GM12864 (cell line): ENCODE measurements at places on chromosomes 7 and 10.

DNA sequence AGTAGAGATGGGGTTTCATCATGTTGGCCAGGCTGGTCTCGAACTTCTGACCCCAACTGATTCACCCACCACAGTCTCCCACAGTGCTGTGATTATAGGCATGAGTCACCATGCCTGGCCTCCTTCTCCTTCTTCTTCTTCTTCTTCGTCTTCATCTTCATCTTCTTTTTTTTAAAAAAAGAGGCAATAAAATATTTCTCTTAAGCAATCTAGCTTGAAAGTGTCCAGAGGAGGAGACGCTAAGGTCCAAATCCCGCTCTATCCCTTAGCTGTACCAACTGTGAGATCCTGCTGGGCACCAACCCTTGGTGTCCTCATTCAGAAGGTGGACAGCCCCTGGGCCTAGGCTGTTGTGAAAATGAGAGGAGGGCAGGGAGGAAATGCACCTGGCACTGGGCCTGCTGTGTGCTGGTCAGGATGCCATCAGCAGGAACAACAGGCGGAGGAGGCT, 13.9 kb upstream of the PSAP start:
- no peak for DNase-seq

DNA sequence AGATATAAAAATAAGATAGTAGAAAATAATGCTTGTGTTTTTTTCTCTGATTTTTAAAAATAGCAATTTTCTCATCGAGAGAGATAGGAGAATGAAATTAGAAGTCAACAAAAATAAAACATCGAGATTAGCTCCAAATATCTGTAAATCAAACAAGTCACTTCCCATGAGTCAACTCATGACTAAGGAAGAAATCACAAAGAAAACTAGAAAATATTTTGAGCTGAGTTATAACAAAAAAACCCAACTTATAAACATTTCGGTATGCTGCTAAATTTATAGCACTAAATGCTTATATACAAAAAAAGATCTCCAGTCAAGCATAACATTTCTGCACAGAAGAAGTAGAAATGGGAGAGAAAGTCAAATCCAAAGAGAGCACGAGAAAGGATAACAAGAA, 140.1 kb downstream of the ITGA8 start:
- no peak for DNase-seq

GRCh38 chr10:127886371-127887051, 6.2 kb downstream of the CLRN3 start:
- no peak for DNase-seq

DNA sequence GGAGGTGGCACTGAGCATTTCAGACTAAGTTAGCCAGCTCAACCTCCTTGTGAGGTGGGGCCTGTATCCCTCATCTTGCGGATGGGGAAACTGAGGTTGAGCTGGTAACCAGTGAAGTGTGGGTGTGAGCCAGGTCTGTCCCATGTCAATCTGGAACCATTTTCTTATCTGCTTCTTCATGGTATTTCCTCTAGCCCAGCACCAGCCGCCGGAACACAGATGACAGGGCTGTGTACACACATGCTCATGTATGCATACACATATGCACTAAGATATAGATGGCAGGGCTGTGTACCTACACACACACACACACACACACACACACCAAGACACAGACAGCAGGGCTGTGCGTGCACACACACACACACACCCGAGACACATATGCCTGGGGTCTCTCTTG, 18.5 kb downstream of the RAMP3 start:
- DNase-seq, result no peak

GRCh38 chr10:71475243-71475871, 78.6 kb downstream of the CDH23 start:
- no peak for DNase-seq

DNA sequence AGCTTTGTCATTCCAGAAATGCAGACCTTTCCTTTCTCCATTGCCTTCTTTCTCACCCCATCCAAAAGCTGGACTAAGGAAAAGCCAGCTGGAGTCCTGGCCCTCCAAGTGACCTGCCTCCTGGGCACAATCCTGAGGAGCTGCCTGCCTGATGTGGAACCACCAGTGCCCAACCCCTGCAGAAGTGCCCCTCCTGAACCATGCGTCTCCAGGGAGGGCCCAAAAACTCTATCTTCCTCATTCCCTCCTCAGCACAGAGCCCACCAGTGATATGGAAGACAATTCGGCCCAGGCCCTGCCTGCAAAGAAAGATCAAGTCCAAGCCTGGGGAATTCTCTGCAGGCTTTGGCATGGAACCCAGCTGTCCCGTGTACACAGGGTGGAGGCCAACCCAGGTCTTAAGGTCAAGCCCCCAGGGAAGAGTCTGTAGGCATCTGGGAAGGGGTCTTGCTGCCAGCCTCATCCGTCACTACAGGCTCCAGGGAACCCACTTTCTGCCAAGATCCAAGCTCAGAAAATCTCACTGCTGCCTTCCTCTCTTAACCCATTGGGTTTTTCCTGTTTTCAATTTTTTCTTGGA, 3.5 kb upstream of the GRID1 start:
- no peak for DNase-seq

- DNase-seq, result no peak
These were observed 18.7 kb downstream of the MYPN start for GRCh38 chr10:68128015-68128414.

DNA sequence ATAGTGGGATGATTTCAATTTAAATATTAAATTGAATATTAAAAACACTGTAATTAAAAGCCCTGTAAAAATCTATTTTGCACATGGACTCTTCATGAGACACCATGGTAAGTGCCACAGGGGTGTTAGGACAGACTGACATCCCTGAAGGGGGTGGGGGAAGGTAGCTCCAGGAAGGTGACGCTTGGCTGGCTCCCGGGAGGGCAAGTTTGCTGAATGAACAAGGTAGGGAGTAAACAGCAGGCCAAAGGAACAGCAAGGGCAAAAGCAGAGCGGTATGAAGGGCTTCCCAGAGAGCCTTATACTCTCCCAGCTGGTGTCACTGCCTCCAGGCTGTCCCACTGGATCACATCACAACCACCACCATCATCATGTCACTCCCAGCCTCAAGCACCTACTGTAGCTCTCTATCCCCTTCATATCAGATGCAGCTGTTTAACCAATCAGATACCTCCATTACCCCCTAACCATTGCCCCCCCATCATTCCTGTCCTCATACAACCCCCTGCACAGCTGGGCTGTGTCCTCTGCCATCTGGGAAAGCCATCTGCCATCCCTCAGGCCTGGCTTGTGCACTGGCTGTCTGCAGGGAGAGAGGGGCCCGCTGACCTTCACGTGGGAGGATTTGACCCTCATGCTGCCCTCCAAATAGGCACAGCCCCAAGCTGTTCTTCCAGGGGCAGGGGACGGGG, 19.5 kb downstream of the HSPA12A start:
- no peak for DNase-seq

DNA sequence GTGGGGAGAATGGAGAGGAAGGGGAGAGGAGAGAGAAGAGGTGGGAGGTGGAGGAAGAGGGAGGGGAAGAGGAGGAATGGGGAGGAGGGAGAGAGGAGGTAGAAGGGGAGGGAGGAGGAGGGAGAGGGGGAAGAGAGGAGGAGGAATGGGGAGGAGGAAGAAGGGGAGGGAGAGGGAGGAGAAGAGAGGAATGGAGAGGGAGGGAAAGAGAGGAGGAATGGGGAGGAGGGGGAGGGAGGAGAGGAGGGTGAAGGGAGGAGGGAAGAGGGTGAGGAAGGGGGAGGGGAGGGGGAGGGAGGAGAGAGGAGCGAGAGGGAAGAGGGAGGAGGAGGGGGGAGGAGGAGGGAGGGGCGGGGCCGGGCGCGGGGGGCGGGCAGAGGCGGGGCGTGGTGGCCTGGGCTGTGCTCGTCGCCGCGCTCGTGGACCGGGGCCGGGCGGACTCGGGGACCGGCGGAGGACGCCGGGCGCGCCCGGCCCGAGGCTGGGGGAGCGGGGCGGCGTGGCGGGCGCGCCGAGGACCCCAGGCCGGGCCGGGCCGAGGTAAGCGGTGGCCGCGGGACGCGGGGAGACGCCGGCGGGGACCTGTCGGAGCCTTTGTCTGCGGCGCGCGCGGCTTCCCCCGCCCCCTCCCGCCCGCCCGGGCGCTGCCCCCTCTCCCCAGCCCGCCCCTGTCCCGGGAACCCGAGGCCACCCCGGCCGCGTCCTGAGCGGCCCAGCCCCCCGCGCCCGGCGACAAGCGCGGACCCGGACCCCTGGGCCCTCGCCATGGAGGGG, at the start of gene SLC29A4:
TSS of gene SLC29A4 (plus strand) at position 401 of the 774 bp plus-strand sequence. CDS start 4,874 bp downstream, outside the sequence.
- no peak for DNase-seq

GRCh38 chr7:78280276-78280675, 481.7 kb downstream of the PHTF2 start:
- no peak for DNase-seq

DNA sequence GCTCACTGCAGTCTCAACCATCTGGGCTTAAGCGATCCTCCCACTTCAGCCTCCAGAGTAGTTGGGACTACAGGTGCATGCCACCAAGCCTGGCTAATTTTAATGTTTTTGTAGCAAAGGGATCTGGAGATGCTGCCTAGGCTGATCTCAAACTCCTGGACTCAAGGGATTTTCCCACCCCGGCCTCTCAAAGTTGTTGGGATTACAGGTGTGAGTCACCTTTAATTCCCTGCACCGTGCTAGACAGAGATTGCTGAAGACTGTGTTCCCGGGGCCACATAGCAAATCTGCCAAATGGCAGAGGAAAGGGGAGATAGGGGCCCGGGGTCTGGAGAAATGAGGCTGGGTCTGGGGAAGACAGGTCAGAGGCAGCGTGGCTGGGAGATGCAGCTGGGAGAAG, 20.6 kb upstream of the PSMG3 start:
- no peak for DNase-seq

- no peak for DNase-seq
These were observed 23.3 kb downstream of the CLIP2 start for GRCh38 chr7:74312418-74313028.

DNA sequence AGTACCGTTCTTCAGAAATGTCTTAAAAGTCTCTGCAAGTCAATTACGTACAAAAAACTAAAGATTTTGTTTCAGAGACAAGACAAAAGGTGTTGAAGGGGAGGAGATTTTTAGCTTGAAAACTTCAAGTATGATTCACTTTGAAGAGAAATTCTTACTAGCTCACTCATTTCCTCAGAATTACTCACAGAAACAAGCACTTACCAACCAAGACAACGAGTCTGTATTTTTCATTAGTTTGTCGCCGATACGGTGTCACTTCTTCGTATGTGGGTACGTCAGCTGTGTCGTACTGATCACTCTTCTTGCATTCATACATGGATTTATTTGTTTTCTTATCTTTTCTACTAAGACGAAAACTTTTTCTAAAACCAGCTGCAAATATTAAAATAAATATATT, 90.6 kb upstream of the ODAD2 start:
- DNase-seq, result no peak

DNA sequence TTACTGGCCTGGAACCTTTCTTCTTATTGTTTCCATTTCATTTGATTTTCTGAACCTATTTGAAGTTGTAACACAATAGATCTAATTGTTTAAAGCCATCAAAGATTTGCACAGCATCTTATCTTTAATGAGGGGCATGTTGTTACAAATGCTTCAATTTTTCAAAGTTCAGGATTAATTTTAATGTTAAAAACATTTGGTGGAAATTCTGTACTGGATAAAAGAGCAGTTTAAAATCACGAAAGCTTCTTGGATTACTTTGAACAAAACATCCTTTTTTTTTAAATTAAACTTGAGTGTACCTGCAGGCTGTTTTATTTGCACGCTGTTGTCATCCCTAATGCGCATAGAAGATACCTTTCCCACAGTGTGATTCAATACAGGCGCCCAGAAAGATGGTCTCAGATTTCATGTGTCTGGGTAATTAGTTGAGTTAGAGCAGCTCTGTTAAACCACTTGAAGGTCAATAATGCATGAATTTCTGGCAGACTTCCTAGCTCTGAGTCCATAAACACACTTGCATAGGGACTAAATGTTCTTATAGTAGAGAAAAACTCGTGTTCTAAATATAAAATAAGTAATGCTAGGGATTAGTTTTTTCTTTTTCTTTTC, 29.3 kb upstream of the DDX50 start:
- no peak for DNase-seq

DNA sequence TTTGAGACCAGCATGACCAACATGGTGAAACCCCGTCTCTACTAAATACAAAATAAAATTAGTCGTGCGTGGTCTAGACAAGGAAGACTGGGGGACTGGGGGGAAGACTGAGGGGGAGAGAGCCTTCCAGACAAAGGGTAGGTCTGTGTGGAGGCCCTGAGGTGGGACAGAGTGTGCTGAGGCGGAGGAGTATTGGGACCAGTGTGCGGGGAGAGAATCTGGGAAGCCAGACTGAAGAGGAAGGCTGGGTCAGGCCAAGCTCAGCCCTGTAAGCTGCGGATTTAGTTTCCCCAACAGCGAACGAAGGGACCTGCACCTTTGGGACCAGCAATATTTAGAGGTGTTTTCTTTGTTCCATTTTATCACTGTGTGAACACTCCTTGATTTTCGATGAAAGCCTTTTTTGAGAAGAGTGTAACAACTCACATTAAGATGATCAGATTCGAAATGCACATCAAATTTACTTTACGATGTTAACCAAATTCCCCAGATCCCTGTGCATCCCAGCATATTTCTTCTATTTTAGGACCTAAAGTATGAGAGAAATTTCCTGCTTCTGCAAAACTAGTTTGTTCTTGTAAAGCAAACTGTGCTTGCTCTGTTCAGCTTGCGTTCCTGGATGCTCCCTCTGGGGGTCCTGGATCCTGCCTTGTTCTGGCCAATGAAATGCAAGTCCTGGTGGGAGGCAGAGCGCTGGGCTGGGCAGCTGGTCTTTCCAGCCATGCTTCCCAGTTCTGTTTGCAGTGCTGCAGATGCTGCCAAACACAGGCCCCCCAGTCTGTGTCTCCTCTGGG, 39.4 kb downstream of the PLAU start:
- DNase-seq, result no peak

GRCh38 chr7:43199371-43200160, 87.1 kb downstream of the HECW1 start:
- no peak for DNase-seq

DNA sequence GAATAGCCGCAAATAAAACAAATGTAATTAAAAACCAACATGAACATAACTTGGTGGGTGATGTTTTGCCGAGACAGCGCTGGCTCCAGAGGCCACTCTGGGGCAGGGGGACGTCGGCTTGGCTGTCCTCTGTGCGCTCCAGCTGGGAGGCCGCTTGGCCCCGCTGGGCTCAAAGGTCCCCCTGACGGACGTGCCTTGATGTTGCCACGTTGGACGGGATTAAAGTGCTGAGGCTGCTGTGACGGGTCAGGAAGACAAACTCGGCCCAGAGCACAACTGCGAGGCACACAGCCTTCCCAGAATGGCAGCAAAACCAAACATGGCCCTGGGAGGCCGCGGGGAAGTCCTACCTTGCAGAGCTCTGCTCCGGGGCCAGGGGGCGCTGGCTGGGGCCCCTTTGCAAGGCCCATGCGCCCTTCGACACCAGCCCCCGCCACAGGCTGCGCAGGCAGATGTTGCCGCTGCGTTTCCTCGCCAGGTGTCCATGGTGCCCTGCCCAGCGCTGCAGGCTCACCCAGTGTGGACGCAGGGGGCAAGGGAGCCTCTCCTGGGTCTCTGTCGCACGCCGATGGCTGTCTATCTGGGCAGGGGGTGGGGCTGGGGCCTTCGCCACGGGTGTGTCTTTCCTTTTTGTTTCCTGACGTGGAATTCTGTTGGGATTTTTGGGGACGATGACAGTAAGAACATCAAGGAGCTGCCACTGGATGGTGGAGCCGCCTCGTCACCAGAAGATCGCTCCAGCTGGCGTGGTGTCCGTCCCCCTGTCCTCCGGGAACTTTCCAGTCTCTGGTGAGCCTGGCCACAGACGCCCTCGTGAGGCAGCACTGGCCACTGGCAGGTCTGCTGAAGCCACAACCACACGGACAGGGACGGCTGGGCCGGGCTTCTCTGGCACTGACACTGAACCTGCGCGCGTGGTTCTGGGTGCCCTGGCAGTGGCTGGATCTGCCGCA, 99.6 kb upstream of the DIP2C start:
- no peak for DNase-seq
